ENCODE measurements at places on chromosomes 7 and 10. TPM values are rescaled to one million over a fixed set of nuclear protein-coding genes. Genes with fewer than 3 reads are reported as not detected.

CALCR gene
- under 0.01 TPM for total RNA-seq

IL2RA gene
- not detected for total RNA-seq

TEX36 gene
- 0.41 TPM for total RNA-seq

PALD1 gene
- total RNA-seq: 6.9 TPM

SPDYE16 gene
- 0.41 TPM for total RNA-seq

PLXNA4 gene
- total RNA-seq: 67.7 TPM

ANKRD61 gene
- total RNA-seq: under 0.01 TPM

ADCY1 gene
- total RNA-seq: 92.1 TPM

GRM3 gene
- total RNA-seq: 155 TPM

CNOT4 gene
- 21.6 TPM for total RNA-seq

YKT6 gene
- 53.0 TPM for total RNA-seq

SFTPA1 gene
- not detected for total RNA-seq

GFRA1 gene
- 8.2 TPM for total RNA-seq

UPP1 gene
- 3.3 TPM for total RNA-seq

AKR1C1 gene
- total RNA-seq: 30.2 TPM

MKRN1 gene
- 113 TPM for total RNA-seq

MLXIPL gene
- total RNA-seq: not detected

IFIT5 gene
- total RNA-seq: 64.8 TPM

OR6B1 gene
- not detected for total RNA-seq

FGFBP3 gene
- 18.3 TPM for total RNA-seq

CALHM3 gene
- total RNA-seq: not detected

ZNF425 gene
- 6.9 TPM for total RNA-seq

LLCFC1 gene
- not detected for total RNA-seq

NEUROG3 gene
- not detected for total RNA-seq

XRCC2 gene
- total RNA-seq: 2.9 TPM
